ENCODE measurements at places on chromosomes 7 and 10. TPM values are rescaled to one million over a fixed set of nuclear protein-coding genes. Genes with fewer than 3 reads are reported as not detected.

DNA sequence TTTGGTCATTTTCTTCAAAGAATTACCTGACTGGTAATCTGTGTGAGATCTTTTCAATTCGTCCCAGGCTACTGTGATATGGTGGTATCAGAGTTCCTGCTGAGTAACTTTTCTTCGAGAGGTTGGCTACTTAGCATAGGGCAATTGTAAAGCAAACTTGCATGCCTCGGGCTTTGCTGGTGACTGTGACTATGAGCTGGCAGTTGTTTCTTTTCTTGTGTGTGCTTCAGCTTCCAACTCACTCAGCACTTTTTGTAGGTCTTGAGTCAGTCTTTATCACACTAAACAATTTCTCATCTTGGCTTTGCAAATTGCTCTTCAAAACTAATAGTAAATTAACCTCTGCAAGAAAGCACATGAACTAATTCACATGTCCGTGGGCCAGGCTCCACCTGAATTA is 44.3 kb downstream of the PRR15 start:
- DNase-seq, result peak; percentile 47

DNA sequence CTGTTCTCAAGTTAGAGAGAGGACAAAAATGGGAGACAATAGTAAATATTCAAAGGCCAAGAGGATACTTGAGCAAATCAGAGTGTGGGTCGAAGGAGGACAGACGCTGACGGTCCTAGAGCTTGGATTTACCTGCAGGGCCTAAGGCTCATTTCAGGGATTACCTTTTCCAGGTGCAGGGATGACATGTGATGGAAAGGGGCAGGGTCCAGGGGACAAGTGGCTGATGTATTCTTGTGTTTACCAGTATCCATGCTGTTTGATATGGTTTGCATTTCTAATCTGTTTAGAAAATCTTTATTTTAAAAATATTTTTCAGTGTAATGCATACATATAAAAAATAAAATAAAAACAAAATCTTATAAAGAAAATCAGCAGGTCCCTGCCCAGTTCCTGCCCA is 5.3 kb downstream of the GALNTL5 start:
- DNase-seq, result no peak

- DNase-seq, result no peak
Observed at GRCh38 chr10:105793071-105793470, 1152.0 kb downstream of the SORCS3 start.

DNA sequence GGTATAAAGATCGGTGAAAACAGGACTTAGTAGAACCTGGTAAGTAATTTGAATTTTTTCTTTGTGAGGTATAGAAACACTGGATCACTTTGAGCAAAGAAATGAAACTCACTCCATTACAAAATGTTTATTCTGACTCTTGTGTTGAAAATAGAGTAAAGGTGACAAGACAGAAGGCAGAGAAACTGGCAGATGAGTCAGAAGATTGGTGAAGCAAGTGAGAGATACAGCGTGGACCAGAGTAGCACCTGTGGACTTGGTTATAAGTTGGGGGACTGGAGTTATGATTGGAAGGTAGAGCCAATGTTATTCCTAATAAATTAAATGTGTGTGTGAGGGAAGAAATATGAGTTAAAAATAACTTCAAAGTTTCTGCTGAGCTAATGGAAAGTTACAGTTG is 620.9 kb downstream of the ZWINT start:
- no peak for DNase-seq

DNA sequence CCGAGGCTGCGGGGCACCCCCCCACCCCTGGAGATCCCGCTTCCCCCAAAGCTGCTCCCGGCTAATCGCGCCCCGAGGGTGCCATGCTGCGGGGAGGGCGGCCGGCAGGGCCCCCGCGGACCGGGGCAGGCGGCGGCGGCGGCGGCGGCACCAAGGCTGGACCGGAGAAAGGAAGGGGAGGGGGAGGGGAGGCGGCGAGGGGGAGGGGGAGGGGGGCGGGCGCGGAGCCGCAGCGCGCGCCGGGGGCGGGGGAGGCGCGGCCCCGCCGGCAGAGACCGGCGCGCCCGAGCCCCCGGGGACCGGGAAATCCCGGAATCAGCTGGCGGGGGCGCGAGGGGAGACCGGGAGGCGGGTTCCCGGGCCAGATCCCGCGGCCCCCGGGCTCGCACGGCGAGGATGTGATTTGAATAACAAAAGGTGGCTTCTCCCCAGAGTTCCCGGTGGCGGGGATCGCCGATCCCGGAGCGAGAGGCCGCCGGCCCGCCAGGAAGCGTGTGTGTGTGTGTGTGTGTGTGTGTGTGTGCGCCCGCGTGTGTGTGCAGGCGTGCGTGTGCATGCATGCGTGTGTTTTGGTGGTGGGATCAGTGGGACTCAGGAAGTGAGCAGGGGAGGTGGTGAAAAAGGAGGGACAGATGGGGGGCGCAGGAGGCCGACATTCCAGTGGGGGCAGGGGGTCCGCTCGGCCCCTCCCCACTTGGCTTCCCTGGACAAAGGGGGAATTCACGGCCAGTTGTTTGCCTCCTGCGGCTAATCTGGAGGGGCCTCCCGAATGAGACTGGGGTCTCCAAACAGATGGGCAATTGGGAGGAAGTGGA is 99.5 kb downstream of the HIP1 start:
- DNase-seq, result no peak

GRCh38 chr10:4766454-4766853 is 59.6 kb upstream of the AKR1E2 start:
- no peak for DNase-seq

DNA sequence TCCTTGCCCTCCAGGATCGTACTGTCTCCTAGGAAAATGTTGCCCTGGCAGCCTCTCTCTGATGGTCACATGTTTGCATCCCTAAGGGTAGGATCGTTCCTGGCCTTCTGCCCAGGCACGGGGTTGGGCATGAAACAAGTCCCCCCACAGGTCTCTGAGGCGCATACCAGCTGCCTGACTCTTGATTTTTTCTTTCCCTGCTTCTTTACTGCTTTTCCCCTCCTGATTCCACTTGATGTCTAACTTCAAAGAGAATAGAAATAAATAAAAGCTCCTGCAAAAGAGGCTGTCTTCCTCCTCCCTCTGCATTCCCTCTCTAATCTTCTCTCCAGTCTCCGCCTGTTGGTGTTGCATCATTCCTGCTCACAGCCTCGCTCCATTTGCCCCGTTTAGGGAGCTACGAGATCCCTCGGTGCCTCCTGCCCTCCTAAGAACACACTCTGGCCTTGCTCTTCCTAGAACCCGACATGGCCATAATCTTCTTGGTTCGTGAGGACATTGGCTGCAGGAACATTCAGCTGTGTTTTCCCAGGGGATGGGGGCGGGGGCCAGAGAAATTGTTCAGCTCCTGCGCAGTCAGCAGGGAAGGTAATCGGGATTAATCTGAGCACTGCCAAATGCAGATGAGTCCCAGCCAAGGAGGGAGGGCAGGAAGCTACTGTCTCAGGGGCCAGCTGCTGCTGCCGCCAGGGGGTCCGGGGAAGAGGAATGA is 26.0 kb downstream of the LEP start:
- peak; percentile 70 for DNase-seq

DNA sequence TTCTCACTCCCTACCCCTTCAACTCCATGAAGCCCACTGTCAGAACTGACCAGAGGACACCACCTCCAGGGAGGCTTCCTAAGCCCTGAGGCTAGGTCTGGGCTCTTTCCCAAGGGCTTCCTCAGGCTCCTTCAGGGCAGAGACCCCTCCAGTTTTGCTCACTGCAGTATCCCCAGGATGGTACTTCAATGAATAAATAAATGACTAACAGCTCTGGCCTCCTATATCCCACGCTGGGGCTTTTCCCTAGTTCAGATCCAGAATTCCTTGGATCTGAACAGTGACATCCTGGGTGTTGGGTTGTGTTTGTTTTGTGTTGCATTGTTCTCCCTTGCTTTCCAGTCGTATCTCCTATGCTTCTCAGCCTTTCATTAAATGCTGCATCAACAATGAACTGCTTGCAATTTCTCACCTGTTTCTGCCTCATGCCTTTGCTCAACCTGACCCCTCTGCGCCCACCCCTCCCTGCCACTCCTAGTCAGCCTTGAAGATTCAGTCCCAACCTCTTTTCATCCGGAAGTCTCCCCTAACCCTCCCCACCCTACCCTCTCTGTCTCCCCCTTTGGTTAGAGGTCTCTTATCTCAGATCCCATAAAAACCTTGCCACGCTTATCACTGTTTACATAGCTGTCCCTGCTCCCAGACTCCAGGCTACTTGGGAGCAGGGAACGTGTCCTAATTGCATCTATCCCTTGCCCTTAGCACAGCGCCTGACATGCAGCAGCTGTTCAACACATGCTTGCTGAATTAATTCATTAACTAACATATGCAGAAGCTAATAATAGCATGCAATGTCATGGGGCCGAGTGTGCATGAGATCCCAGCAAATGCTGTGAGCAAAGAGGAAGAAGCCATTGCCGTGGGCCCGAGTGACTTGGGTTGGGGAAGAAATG is 41.7 kb downstream of the PPP1R3C start:
- DNase-seq, result no peak

- no peak for DNase-seq
Observed at GRCh38 chr10:28202941-28203352, 99.9 kb downstream of the MPP7 start.

DNA sequence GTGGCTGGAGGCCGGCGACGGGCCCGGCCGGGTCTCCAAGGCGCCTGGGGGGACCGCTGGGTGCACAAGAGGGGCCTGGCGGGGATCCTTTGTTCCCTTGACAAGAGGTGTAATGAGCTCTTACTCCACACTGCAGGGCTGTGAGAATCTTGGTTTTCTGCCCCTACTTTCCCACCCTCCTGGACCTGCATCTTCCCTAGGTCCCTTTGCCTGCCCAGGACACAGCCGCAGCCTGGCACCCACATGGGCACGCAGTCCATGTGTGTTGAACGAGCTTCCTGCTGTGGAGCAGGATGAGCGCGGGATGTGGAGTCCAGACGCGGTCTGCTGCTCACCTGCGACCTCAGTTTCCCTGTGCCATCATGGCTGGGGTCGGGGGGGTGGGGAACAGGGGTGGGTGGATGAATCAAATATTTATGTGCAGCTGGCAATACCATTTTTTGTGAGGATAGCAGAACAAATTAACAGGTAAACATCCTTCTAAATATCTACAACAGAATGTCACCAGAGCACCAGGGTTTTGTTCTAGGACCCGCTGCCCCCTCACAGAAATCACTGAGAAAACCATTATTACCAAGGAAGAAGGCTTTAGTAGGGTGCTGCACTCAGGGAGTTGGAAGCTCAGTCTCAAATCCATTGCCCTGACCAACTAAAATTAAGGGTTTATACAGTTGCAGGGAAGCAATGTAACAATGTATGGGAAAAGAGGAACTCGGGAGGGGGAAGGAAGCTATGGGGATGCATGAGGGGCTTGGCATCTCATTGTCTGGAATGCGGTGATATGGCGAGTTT is 474 bp upstream of the NSMCE4A start:
- no peak for DNase-seq

- DNase-seq, result no peak
Observed at GRCh38 chr10:32970910-32971309, 12.9 kb upstream of the ITGB1 start.

DNA sequence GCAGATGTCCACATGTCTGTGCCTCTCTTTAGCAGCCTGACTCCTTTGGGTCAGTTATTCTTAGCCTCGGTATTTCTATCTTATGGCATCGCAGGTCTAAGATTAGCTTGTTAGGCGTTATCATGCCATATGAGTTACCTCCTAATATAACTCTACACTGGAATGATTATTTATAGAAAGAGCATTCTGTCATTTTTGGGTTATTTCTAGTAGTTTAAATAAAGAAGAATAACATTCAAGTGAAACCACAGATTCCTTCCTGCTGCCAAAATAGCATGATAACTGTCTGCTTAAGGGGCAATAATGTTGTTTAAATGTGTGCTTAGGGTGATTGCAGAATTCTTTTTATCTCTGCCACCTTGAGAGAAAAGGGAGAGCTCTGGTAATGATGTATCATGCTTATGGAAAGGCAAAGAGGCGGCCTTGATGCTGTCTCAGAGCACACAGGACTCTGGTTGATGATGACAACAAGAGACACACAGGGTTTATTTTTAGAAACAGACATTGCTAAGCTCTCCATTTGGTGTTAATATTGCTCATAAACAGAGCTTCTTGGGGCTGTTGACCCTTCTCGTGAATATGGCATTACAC is 10.4 kb downstream of the HDAC9 start:
- peak; percentile 11 for DNase-seq

- DNase-seq, result no peak
Observed at GRCh38 chr10:35466170-35466569, 129.9 kb downstream of the CCNY start.

- no peak for DNase-seq
Observed at GRCh38 chr7:92432299-92432946, 14.9 kb upstream of the GATAD1 start.

The NPC1L1 gene
- total RNA-seq, result 0.30 TPM

The COMMD3 gene
- 38.1 TPM for total RNA-seq

The WASHC2C gene
- total RNA-seq, result 34.2 TPM

The GPR15LG gene
- not detected for total RNA-seq

The AKR1C4 gene
- not detected for total RNA-seq

The KCND2 gene
- 0.72 TPM for total RNA-seq

The SNX10 gene
- 9.8 TPM for total RNA-seq

All from PC-9 (cell line).